GM10248 (cell line): ENCODE measurements at places on chromosomes 12 and 14.

DNA sequence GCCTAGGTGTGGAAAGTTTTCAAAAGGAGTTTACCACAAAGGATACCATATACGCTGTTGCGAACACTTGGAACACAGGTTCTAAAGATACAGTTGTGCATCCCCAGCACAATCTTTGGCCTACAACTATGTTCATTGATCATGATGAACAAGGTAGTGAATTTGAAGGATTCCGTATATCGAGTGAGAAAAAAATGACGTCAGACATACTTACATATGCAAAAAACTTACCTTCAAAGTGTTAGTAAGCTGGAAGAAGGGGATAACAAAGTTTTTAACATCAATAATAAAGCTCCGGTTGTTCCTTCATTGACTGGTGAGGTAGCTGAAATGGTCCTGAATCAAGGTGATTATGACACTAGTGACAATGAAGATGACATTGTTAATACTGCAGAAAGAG lies 133.9 kb upstream of the PDE3A start:
- no peak for DNase-seq

DNA sequence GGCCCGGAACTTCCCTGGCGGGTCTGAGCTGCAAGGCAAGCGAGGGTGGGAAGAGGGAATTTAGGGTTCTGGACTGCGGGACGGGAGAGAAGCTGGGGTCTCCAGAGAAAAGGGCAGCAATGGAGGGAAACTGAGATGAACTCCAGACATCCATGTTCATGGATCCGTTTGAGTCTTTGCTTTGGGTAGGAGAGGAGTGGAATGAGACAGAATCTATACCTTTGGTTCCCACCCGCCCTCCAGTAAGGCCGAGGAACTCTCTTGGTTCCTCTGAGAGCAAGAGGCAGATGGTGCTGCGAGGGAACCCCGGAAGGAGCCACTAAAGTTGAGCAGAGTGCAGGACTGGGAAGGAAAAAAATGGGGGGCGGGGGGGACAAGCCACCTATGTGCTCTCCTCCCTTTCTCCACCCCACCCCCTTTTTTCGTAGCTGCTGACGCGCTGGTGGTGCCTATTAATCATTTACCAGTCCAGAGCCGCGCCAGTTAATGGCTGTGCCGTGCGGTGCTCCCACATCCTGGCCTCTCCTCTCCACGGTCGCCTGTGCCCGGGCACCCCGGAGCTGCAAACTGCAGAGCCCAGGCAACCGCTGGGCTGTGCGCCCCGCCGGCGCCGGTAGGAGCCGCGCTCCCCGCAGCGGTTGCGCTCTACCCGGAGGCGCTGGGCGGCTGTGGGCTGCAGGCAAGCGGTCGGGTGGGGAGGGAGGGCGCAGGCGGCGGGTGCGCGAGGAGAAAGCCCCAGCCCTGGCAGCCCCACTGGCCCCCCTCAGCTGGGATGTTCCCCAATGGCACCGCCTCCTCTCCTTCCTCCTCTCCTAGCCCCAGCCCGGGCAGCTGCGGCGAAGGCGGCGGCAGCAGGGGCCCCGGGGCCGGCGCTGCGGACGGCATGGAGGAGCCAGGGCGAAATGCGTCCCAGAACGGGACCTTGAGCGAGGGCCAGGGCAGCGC lies 1.2 kb downstream of the SSTR1 start:
- DNase-seq = no peak

DNA sequence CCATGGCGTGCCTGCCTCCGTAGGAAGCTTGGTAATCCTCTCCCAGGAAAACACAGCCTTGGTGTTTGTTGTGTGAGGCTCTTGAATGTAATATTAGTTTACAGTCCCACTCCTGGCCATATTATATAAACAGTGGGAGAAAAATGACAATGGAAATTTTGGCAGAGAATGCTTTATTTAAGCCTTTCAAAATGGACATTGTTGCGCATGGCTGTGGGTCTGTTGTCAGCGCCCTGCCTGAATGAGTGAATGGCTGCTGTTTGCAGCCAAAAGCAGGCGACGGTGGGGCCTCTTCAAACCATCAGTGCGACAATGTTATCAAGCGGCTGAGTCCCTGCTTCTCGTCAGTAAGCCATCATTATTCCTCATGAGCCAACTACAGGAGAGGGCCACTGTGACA lies 201.8 kb upstream of the RMST start:
- DNase-seq = no peak

- DNase-seq = no peak
Measured at GRCh38 chr12:68831751-68832503, 23.9 kb downstream of the MDM2 start.

GRCh38 chr12:122064025-122064777 lies 14.4 kb upstream of the MLXIP start:
- DNase-seq = peak; percentile 55

GRCh38 chr14:72128629-72129028 lies 196.4 kb downstream of the RGS6 start:
- DNase-seq = no peak

DNA sequence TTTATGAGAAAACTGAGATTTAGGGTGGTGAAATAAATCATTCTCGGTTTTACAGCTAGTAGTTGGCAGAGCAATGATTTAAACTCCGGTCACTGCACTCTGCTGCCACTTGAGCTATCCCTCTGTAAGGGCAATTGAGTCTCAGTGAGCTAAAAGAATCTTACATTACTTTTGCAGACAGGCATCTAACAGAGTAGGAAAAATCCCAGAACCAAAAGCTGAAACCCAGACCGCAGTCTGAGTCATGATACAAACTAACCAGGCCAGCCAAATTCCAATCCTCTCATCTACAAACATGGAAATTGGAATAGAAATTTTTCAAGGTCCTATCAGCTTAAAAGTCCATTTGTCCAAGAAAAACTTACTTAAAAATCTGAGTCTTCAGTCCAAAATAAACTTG lies 73.7 kb downstream of the ANKS1B start:
- DNase-seq = no peak
